Activated naive CD4-positive, alpha-beta T cell treated with anti-CD3 and anti-CD28 coated beads for 36 hours (primary cell): ENCODE measurements at places on chromosomes 4 and X. TPM values are rescaled to one million over a fixed set of nuclear protein-coding genes. Genes with fewer than 3 reads are reported as not detected.
A peak's percentile ranks its signal among the peaks of the same experiment; 100 is the strongest.

- no peak for DNase-seq
Measured at GRCh38 chr4:152522245-152522644, 13.6 kb downstream of the FBXW7 start.

- no peak for DNase-seq
Measured at GRCh38 chrX:66328950-66329596, 165.0 kb downstream of the HEPH start.

DNA sequence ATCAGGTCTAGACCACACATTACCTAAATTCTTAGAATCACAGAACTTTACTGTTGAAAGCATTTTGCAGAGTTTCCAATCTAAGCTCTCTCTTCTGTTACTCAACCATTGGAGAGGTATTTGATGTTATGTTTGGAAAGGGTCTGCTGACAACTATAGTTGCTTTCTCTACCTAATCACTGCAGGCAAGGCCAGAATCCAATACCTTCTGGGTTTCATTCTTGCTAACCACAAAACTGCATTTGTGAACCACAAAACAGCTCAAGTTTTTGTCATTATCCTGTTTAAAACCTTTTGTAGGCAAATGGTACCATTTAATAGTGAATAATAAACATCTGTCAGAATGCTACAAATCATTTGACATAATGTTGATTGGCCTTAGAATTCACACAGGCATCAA is 380.1 kb downstream of the GASK1B start:
- no peak for DNase-seq

- no peak for DNase-seq
Measured at GRCh38 chr4:84615355-84615754, 32.4 kb downstream of the CDS1 start.

GRCh38 chrX:13304052-13304451 is 15.8 kb downstream of the ATXN3L start:
- no peak for DNase-seq

DNA sequence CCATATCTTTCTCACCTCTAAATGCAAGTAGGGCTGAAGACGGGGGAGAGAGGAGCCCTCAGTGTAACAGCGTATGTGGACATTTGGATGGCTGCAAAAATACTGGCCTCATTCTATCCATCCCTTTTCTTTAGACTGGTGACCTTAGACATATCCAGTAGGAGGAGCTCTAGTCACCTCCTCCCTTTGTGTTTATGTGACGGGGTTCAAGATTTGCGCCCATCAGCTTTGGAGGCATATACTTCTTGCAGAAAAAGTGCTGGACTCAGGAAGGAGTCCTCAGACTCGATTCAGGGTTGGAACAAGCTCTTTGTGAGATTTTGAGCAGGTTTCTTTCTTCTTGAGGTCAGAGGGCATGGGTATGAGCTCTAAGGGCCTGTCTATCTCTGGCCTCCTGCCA is 86.2 kb downstream of the MAMLD1 start:
- DNase-seq, result no peak

DNA sequence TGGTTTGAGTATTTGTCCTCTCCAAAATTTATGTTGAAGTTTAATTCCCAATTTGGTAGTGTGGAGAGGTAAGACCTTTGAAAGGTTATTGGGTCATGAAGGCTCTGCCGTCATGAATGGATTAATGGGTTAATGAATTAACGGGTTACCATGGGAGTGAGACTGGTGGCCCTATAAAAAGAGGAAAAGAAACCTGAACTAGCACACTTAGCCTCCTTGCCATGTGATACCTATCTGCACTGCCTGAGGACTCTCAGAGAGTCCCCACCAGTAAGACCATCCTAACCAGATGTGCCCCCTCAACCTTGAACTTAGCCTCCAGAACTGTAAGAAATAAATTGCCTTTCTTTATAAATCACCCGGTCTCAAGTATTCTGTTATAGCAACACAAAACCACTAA is 39.3 kb downstream of the PAGE1 start:
- DNase-seq, result no peak

DNA sequence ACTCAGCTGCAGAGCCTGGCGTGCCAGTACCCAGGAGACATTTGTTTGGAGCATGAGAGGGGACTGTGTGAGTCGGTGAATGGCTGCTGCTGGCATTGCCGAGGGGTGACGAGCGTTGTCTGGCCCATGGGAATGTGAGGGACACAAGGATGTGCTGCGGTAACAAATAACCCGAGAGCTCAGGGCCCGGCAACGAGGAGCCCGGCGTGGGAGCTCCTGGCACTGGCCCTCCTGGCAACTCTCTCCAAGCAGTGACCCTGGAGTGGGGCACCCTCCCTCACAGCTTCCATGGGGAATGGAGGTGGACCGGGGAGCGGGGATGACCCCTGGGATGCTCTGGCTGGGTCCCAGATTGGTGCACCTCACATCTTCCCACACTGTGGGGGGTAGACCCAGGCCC is 44.0 kb upstream of the SORCS2 start:
- no peak for DNase-seq

GRCh38 chrX:129842510-129843208 is 1.0 kb downstream of the ZDHHC9 start:
- peak; percentile 8 for DNase-seq

DNA sequence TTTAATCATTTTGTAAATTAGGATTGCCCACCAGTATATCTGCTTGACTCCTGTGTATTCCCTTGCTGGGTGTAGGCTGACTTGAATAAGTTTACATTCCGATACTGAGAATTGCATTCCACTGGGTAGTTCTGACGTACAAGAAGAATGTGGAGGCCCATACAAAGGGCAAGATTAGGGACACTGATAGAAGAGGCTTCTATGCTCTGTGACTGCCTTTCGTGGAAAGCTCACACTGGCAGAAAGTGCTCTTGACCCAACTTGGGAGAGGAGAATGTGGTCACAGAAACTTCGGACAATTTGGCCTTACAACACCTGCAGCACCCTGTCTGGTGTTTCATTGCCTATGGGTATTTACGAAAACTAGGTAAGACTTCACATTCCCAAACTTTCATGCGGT is 126.3 kb downstream of the RAPGEF2 start:
- no peak for DNase-seq

GRCh38 chrX:115367951-115368350 is 78.4 kb downstream of the LUZP4 start:
- no peak for DNase-seq

UBA1 gene
- 251 TPM for total RNA-seq

TMEM154 gene
- total RNA-seq, result 17.3 TPM

SOX3 gene
- total RNA-seq, result not detected

FAM47E gene
- total RNA-seq, result not detected

FIP1L1 gene
- total RNA-seq, result 49.9 TPM

SMIM43 gene
- total RNA-seq, result not detected

PASD1 gene
- not detected for total RNA-seq

PLP2 gene
- 145 TPM for total RNA-seq

NUDT11 gene
- 1.5 TPM for total RNA-seq

NSUN7 gene
- 0.19 TPM for total RNA-seq

FAT1 gene
- 0.02 TPM for total RNA-seq

KCND1 gene
- total RNA-seq, result 2.7 TPM

PAGE2 gene
- total RNA-seq, result not detected

NIPAL1 gene
- 2.0 TPM for total RNA-seq

HMX1 gene
- not detected for total RNA-seq

CFP gene
- 6.8 TPM for total RNA-seq
